Activated naive CD4-positive, alpha-beta T cell (primary cell): ENCODE measurements at places on chromosomes 7 and 10.

DNA sequence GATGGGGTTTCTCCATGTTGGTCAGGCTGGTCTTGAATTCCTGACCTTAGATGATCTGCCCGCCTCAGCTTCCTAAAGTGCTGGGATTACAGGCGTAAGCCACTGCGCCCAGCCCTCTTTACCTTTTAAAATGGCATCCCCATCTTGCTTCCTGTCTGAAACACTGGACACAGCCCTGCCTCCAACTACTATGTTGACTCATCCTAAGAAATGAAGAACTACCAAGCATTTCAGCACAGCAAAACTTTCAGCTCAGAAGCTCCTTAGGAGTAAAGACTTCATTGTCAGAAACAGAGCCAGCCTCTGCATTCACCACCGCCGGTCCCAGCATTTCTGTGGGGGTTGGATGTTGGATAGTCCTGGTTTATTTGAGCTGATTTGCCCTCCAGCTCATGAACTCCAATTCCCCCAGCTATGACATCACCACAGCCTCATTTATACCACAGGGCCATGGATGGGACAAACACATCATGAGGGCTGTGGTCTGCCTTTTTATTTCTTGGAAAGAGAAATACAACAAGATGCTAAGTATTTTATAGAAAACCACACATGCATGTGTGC is 123.5 kb downstream of the ADCY1 start:
- DNase-seq: no peak

- no peak for DNase-seq
Observed at GRCh38 chr10:29343607-29344038, 54.8 kb downstream of the LYZL1 start.

GRCh38 chr10:71848325-71849275 is 2.5 kb downstream of the PSAP start:
- no peak for DNase-seq

DNA sequence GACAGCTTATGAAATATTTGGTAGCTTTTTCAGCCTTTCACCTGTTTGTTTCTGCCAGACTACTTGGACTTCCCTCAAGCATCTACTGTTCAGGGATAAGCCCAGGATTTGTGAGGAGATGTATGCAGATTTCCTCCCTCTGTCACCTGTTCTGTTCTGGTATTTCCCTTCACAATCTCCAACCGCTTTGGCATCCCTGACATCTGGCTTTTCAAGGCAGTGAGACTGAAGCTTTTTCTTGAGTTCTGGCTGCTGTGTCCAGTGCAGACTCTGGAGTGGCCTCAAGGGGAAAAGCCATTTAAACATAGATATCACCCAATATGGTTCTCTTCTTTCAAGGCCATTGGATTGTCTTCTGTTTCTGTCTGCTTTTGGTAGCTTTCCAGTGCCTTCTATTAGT is 369.7 kb downstream of the LRMDA start:
- no peak for DNase-seq
